Activated CD4-positive, alpha-beta T cell treated with anti-CD3 and anti-CD28 coated beads for 48 hours (primary cell): ENCODE measurements at places on chromosomes 3 and 15.

DNA sequence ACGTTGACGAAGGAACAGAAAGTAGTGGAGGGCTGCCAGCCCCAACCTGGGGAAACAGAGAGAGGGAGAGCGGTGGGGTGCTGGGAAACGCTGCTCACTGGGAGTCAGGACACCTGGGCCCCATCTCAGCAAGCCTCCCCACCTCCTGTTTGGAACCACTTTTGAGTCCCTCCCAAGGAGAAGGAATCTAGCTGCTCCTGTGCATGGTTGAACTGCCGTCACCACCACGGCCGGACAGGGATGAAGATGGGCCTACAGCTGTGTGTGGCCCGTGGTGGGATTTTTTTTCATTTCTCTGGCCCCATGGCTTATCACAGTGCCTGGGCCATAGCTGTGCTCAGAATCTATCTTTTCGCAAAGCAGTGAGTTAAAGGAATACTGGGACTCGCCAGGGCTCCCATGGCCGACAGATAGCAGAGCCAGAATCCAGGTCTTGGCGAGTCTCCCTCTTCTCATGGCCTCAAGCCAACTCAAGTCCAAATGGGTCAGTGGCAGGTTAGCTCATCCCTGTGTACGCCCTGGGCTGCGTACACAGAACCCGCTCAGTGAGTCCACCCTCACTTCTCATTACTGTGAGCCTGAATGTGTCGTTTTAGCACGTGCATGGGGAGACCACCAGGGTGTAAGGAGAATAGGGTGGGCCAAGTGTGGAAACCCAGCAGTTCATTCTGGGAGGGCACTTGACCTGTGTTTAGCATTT, 271.2 kb downstream of the FAM43A start:
- DNase-seq, result no peak

- peak; percentile 24 for DNase-seq
Observed at GRCh38 chr3:12286927-12287726, 1.7 kb upstream of the PPARG start.

DNA sequence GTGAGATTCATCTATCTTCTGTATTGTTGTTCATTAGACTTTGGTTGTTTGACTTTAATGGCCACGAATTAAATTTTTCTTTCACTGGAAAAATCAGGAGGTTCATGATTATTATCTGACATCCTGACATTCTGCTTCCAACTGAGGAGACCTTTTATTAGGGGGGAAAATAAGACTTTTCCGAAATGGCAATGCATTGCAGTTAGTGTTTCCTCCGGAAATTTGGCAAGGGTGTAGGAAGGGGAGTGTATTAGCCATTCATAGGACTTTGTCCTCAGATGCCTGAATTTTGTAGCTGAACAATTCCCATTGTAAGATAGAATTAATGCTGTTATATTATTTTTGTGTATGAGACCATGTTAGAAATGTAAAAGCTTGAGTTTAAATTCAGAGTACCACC, 450.6 kb upstream of the TGFBR2 start:
- no peak for DNase-seq

DNA sequence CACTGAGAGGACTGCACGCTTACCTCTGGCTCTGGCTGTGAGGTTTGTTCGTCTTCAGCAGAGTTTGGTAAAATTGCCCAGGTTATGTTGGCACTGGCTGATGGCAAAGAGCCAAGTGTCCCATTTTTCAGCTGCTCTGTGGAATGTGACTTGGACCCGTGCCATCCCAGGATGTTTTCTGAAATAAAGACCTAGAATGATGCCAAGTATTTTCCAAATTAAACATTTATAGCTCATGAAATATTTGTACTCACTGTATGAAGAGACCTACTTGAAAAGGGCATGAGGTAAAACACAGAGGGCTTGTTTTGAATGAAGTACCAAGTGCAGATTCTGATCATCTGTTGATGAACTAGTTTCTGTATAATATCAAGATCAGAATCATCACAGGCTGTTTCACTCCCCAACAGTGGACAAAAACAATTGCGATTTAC, 200.5 kb downstream of the STT3B start:
- no peak for DNase-seq

DNA sequence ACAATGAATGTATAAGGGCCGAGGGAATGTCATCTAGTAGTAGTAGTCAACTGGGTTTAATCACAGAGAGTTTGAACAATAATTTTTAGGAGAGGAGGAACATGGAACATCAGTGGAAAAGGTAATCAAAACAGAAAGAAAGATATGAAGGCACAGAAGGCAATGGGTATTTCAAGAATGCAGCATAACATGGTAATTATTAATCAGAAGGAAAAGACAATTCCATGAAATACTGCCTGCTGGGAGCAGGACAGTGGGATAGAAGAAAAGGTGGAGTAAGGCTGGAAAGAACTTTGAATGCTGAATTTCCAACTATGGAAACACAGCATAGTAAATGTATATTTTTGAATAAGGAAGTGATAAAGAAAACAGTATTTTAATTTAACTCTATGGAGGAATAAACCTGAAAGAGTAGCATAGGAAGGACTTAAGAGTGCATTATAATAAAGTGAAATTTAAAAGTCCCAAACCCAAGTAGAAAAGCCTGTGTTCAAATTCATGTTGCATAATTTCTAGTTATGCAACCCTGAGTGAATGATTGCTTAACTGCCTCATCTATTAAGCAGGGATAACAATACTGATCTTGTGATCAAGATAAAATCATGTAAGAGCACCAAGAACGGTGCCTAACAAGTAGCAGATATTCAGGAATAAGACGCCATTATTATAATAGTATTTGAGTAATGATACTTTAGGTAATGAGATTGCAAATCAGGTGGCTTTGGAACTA, 357.7 kb downstream of the TBC1D5 start:
- no peak for DNase-seq

DNA sequence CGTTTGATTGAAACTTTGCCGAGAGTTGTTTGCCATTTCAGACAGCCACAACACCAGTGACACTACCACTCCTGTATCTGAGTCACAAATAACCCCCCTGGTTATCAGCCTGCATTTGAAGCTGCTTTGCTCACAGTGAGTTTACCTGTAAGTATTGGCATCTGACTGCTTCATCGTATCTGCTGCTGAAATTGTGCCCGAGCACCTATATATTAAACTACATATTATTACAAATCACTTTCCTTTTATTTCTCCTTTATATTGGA, 39.2 kb upstream of the SPSB4 start:
- no peak for DNase-seq

DNA sequence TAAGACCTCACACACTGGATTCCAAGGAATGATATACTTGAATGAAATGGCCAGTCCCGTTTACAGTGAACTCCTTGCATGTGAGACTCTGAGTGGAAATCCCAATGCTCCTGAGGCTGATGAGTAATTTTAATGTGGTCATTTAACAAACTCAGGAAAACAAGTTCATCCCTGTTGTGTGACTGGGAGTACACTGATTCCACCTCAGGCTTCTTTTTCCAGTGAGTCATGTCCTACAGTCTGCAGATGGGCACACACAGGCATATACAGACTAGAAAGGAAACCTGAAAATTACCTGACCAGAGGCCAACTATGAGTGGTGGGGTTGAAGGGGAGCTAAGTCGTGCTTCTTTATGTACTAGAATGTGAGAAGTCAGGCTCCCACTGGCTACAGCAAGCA, 5.8 kb downstream of the SQOR start:
- DNase-seq, result no peak

GRCh38 chr3:106699122-106699521, 678.1 kb upstream of the CCDC54 start:
- DNase-seq, result no peak

DNA sequence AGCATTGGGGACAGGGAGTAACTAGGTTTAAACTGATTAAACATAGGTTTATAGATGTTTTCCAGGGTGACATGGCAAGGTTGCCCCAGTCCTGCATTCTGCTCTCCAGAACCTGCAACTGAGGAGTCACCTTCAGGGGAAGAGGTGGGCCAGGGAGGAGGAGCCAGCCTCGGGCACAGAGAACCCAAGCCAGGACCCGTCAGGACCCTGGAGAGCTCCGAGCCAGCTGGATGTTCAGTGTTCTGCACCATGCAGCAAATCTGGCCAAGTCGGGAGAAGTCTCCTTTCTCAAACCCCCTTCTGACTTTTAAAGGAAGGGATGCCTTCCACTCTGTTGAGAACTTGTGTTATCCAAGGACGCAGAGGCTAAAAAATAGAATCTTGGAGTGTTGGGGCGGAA, 62.1 kb upstream of the SLC6A11 start:
- peak; percentile 65 for DNase-seq

GRCh38 chr3:48700731-48701405, 15.2 kb upstream of the NCKIPSD start:
- DNase-seq, result no peak

DNA sequence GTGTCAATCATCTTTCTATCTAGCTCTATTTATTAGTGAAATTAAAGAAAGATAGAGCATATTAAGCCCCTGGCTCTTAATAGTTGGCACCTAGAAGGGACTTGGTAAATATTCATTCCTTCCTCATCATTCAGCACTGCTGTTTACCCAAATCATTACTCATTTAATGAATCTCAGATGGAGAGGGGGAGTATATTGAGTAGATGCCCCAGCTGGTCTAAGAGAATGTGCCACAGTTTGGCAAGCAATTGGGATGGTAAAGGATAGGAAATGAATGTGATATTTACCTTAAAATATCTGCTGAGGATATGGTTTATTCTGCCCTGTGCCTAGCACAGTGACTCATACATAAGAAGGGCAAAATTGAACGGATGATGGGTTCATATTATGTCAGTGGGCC, 6.0 kb downstream of the IL1RAP start:
- DNase-seq, result no peak

DNA sequence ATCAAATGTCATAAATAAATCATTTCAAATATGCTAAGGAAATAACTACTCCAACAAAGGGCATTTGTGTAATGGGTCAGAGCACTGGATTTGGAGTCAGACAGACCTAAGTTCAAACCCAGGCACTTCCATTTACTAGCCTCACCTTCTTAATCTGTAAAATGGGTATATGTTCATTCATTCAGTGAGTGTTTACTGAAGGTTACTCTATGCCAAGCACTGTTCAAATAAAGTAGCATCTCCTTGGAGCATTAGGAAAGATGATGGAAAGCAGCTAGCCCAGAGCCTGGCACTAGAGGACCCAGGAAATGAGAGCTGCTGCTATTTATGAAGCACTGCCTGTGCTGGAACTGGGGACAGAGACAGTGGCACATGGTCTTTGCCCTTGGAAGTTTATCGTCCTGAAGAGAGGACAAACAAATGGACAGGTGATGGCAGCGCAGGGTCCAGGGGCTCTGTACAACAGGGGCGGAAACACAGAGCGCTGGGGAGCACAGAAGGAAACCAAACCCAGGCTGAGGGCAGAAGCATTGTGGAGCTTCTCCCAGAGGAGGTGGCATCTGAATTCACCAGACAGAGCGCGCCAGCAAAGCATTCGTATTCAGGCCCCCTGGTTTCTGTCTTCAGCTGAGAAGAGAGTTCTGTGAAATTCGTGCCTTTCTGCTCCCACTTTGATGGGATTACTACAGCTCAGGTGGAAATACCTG, 19.0 kb downstream of the TM4SF4 start:
- DNase-seq, result no peak

DNA sequence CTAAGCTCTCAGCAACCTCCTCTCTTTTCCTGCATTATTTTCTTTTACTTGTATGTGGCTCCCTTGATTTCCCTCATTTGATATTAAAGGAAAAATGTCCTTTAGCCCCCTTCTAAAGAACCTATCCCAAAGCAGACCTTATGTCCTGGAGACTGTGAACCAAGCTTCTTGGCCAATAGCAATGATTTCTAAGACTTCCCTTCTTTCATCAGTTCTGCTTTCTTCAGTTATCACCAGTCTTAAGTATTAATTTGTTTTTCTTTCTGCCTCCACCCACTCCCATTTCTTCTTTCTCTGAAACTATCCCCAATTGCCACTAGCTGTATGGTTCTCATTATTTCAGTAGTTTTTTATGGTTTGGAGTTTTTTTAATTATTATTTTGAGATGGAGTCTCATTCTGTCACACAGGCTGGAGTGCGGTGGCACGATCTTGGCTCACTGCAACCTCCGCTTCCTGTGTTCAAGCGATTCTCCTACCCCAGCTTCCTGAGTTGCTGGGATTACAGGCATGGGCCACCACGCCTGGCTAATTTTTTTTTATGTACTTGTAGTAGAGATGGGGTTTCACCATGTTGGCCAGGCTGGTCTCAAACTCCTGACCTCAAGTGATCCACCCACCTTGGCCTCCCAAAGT, 12.1 kb downstream of the TMOD3 start:
- no peak for DNase-seq

DNA sequence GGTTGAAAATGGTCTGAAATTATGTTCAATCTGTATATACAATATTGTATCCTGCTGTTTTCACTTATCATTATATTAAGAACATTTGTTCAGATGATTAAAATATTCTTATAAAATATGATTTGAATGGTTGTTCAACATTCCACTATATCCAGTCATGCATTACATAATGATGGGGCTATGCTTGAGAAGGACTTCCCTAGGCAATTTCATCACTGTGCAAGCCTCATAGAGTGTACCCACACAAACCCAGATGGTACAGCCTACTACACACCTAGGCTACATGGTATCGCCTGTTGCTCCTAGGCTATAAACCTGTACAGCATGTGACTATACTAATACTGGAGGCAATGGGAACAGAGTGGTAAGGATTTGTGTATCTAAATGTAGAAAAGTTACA, 30.5 kb downstream of the SLC7A14 start:
- DNase-seq, result no peak

DNA sequence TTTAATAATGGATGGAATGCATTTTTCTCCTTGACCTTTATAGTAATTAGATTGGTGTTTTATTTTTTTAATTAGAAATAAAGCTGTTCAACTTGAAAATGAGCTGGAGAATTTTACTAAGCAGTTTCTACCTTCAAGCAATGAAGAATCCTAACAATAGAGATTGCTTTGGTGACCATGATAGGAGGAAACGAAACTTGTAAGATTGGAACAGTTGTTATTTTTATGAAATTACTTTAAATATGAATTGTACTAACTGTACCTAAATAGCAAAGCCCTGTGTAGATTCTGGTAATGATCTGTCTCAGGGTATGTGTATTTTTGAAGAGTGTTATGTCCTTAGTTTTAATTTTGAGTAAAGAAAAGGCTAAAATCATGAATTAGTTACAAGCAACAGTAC, 44.4 kb downstream of the MFN1 start:
- no peak for DNase-seq

DNA sequence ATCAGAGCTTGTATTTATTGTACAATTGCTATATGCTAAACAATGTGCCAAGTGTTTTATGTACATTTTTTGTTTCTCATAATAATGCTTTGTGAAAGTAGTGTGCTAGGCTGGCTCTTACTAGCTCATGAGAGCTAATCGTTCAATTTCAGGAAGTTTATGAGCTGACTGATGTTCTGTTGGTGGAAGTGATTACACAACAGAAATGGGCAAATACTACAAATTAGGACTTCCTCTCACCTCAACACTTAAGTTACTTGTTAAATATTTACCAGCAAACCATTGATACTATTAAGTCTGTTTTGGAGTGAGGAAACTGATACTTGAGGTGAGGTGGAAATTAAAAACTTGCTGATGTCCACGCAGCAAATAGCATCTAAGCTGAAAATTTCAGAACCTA, 32.3 kb downstream of the SLC9C1 start:
- DNase-seq, result no peak

- no peak for DNase-seq
Observed at GRCh38 chr3:10910367-10910766, 82.2 kb upstream of the SLC6A1 start.
